Stimulated activated CD4-positive, alpha-beta T cell treated with anti-CD3 and anti-CD28 coated beads, Interleukin-1b, Interleukin-23, amount 100 ng/mL, for 24 hours (primary cell): ENCODE measurements at places on chromosomes 16 and 17.

DNA sequence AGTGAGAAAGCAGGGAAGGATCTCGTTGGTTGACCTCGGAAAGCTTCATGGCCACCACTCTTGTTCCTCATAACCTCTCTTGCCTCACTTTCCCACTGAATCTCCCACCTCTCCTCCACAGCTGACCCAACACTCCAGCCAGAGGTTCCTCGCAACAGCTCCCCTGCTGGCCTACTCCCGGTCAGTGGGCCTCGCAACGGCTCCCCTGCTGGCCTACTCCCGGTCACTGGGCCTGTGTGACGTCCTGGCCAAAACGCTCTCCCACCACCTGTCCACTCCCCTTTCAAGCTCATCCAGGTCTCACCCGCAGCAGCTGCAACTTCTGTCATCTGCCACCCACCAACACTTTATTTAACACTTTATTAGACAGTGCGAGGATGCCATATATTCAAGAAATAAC lies 149.1 kb downstream of the VPS53 start:
- DNase-seq = no peak

GRCh38 chr16:78953526-78953925 lies 647.0 kb downstream of the MAF start:
- no peak for DNase-seq

- no peak for DNase-seq
Measured at GRCh38 chr17:29710891-29711418, 88.2 kb upstream of the CORO6 start.

- no peak for DNase-seq
Measured at GRCh38 chr17:21816592-21817567, 124.6 kb downstream of the KCNJ18 start.

DNA sequence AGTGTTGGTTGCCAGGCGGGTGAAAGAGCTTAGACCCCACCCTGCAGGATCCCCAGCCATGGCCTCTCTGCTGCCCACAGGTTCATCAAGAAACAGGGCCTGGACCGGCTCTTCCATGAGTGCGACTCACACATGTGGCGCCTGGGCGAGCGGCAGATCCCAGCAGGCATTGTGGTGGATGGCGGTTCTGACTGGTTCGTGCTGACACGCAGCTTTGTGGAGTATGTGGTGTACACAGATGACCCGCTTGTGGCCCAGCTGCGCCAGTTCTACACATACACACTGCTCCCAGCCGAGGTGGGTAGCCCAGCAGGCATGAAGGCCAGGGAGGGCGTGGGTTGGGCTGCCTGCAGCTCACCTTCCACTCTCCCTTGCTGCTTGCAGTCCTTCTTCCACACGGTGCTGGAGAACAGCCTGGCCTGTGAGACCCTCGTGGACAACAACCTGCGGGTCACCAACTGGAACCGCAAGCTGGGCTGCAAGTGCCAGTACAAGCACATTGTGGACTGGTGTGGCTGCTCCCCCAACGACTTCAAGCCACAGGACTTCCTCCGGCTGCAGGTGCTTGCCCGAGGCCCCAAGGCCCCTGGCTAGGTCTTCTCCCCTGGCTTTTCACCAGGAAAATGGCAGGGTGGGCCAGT lies 9.9 kb downstream of the XYLT2 start:
- DNase-seq = no peak
